ENCODE measurements at places on chromosomes 7 and 10. TPM values are rescaled to one million over a fixed set of nuclear protein-coding genes. Genes with fewer than 3 reads are reported as not detected.
A peak's percentile ranks its signal among the peaks of the same experiment; 100 is the strongest.

GRCh38 chr7:6056616-6057015 is 25.4 kb downstream of the ANKRD61 start:
- no peak overlapping the region for H3K4me3 ChIP-seq
- no peak for DNase-seq
- no peak overlapping the region for H3K27ac ChIP-seq
- H3K27me3 ChIP-seq: no peaks in the 10 kb centered on the region
- H3K36me3 ChIP-seq: peaks cover 2% of the 10 kb centered on the region
- H3K4me1 ChIP-seq: no peaks in the 10 kb centered on the region

- no peak overlapping the region for H3K4me3 ChIP-seq
- H3K36me3 ChIP-seq: no peaks in the 10 kb centered on the region
Measured at GRCh38 chr7:90532231-90532929, 62.9 kb downstream of the PTTG1IP2 start.

DNA sequence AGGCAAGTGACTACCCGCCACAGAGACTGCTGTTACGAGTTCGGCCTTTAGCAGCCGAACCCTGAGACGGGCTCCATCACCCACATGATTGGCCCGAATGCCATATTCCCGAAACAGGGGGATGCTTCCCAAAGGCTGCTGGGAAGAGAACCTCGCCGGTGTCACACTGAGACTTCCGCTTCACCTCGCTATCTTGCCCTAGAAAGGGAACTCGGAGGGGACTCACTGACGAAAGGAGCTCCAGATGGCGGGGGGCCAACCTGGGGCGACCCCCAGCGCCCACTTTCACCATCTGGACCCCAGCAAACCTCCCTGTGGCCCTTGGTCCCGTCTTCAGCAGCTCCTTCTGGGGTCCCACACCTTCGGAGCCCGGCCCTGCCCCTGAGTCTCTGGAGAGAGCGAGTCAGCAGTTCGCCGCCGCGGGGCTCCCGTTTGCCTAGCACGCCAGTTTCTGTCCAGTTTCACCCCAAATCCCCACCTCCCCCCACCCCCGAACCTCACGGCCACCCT is 529 bp downstream of the HPS1 start:
- peaks cover 8% of the 10 kb centered on the region for H3K4me1 ChIP-seq
- peak overlapping the region; percentile 88 for H3K27ac ChIP-seq
- DNase-seq: peak; percentile 19
- peaks cover 16% of the 10 kb centered on the region for H3K36me3 ChIP-seq

GRCh38 chr10:15214237-15214636 is 45.7 kb upstream of the NMT2 start:
- DNase-seq: no peak
- H3K27me3 ChIP-seq: no peaks in the 10 kb centered on the region
- peaks cover 5% of the 10 kb centered on the region for H3K4me1 ChIP-seq
- H3K36me3 ChIP-seq: peaks cover 4% of the 10 kb centered on the region

GRCh38 chr10:47413531-47414226 is 29.6 kb upstream of the ZNF488 start:
- H3K27me3 ChIP-seq: peaks cover 5% of the 10 kb centered on the region
- H3K4me3 ChIP-seq: no peak overlapping the region
- H3K36me3 ChIP-seq: no peaks in the 10 kb centered on the region
- no peak overlapping the region for H3K27ac ChIP-seq

GRCh38 chr7:82204694-82205093 is 238.9 kb downstream of the CACNA2D1 start:
- DNase-seq: peak; percentile 70
- H3K4me1 ChIP-seq: peaks cover 8% of the 10 kb centered on the region
- H3K36me3 ChIP-seq: no peaks in the 10 kb centered on the region

- no peak overlapping the region for H3K27ac ChIP-seq
- H3K4me3 ChIP-seq: no peak overlapping the region
- DNase-seq: no peak
- no peaks in the 10 kb centered on the region for H3K36me3 ChIP-seq
- no peaks in the 10 kb centered on the region for H3K4me1 ChIP-seq
- no peaks in the 10 kb centered on the region for H3K27me3 ChIP-seq
Measured at GRCh38 chr10:86319676-86320075, 46.9 kb downstream of the GRID1 start.

DNA sequence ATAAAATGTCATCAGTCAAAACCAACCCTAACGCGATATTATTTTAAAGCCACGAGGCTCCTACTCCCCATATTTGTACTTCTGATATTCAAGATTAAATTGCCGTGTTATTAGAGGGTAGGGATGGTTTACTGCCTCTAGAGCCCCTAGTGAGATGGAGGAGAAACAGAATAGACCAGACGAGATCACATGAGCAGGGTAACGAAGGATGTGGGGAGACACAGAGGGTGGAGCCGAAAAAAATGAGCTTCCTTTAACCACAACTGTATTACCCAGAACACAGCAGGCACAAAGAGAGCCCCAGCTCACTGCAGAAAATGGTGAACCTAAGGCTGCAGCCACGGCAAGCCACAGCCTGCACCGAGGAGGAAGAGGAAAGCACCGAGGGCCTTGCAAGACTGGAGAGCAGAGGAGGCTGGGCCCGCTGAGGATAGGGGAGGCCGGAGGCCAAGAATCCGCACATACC is 14.3 kb downstream of the ZC3HAV1 start:
- DNase-seq: no peak
- no peaks in the 10 kb centered on the region for H3K27me3 ChIP-seq
- no peaks in the 10 kb centered on the region for H3K36me3 ChIP-seq
- no peak overlapping the region for H3K27ac ChIP-seq
- H3K4me3 ChIP-seq: no peak overlapping the region
- H3K4me1 ChIP-seq: no peaks in the 10 kb centered on the region

GRCh38 chr7:120521761-120522737 is 249.1 kb downstream of the KCND2 start:
- no peak overlapping the region for H3K27ac ChIP-seq
- no peak overlapping the region for H3K4me3 ChIP-seq
- no peaks in the 10 kb centered on the region for H3K4me1 ChIP-seq
- H3K36me3 ChIP-seq: no peaks in the 10 kb centered on the region
- no peak for DNase-seq

GRCh38 chr7:20351901-20352300 is 21.2 kb downstream of the ITGB8 start:
- H3K27me3 ChIP-seq: no peaks in the 10 kb centered on the region
- no peak overlapping the region for H3K4me3 ChIP-seq

ANKRD1 gene
- under 0.01 TPM for total RNA-seq

CPVL gene
- 0.51 TPM for total RNA-seq

HERC4 gene
- 77.0 TPM for total RNA-seq

DOCK1 gene
- total RNA-seq: 91.0 TPM

LRRD1 gene
- 0.17 TPM for total RNA-seq

SPAM1 gene
- not detected for total RNA-seq

SFXN4 gene
- total RNA-seq: 17.7 TPM

CREB5 gene
- total RNA-seq: 3.1 TPM

HPS6 gene
- 30.1 TPM for total RNA-seq

AGK gene
- 20.8 TPM for total RNA-seq

FOXI2 gene
- total RNA-seq: not detected
